ENCODE measurements at places on chromosomes 2 and 18.
A peak's percentile ranks its signal among the peaks of the same experiment; 100 is the strongest.

- no peak for DNase-seq
These were observed 99.5 kb downstream of the HS1BP3 start for GRCh38 chr2:20551260-20551944.

DNA sequence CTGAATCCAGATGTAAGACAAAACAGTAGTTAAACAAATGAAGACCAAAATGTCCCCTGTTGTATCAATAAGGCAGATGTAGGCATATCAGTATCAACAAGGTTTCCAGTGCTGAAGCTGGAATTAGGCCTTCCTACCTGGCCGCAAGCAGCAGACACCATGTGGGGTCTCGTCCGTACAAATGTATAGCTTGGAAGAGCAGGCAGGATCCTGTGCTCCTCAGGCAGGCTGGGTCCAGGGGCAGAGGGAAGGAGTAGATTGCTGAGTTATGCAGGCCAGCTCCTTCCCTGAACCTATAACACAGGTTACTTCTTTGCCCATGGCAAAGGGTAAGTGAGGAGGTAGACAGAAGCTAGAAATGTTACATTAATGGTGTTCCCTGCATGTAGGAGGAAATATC, 23.5 kb downstream of the NTSR2 start:
- no peak for DNase-seq

GRCh38 chr2:155651851-155652250, 680.7 kb downstream of the NR4A2 start:
- DNase-seq, result no peak

DNA sequence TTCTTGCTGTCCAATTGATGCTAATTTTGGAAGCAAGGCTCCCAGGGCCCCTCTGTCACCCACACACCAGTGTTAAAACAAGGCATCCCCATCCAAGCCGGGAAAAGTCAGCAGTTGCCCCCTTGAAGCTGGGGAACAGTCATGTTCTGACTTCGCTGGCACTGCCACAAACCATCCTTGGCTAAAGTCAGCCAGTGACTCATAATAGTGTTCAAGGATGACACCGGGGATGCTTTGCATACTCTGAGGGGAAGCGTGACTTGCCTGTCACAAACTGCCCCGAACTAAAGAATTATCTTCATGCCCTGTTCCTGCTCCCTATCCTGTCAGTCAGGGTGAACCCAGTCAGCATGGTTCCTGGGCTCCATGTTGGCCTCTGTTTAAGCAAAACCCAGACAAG, 37.0 kb downstream of the TGFA start:
- peak; percentile 78 for DNase-seq

DNA sequence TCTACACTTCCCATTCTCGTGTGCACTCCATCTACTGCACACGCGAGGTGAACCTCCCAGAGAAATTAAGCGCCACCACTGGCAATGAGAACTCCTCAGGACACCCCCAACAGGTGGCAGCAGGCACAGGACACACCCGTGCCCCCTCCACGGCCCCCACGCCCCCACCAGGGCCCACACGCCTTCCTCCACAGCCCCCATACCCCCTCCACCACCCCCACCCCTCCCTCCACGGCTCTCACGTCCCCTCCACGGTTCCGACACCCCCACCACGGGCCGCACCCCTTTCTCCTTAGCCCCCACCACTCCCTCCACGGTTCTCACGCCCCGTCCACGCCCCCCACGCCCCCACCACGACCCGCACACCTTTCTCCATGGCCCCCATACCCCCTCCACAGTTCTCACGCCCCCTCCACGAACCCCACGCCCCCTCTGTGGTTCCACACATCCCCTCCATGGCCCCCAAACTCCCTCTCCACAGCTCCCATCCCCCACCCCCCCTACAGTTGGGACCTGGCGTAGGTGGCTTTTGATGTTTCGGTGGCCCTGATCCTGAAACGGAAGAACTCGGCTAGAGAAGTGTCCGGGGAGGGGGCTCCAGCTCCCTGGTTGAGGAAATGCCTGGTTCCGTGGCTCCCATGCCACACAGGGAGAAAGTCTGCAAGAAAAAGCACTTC, 110.8 kb downstream of the ZNF516 start:
- DNase-seq, result no peak

DNA sequence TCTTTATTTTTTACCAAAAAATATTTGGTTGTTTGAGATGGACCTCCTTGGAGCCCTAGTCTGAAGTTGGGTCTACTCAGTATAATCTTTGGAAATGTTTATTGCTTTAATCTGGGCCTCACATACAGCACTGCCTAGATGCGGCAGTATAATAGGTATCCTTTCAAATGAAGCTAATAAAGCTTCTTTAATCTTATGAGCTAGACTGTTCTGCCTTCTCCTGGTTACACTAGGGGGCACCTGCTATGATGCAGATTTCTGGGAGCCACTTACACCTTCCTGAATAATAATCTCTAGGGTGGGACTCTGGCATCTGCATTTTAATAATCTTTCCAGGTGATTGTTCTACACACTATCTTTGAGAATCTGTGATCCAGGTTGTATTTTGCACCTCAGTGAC, 169.7 kb upstream of the SESTD1 start:
- no peak for DNase-seq

GRCh38 chr18:7174344-7175095, 56.4 kb upstream of the LRRC30 start:
- DNase-seq, result no peak

GRCh38 chr2:111164078-111164477, 43.4 kb downstream of the BCL2L11 start:
- no peak for DNase-seq

GRCh38 chr2:207311316-207312005, 145.7 kb upstream of the KLF7 start:
- DNase-seq, result no peak
